ENCODE measurements at places on chromosomes 7 and 10.

- no peak for DNase-seq
Measured at GRCh38 chr10:101162677-101163076, 31.6 kb downstream of the TLX1 start.

DNA sequence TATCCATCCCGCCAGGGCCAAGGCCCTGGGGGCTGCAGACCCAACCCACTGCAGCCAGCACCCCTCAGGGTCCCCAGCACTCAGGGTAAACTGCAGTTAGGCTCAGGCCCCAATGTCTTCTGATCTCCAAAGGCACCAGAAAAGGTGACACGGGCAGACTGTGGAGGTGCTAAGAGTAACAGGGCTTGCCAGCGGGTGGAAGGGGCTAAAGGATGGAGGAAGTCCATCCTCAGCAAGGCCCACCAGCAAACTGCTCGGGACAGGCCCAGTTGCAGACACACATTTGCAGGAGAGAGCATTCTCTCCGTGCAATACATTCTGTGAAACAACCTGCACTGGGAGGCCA lies 95.6 kb upstream of the DDC start:
- DNase-seq: no peak

DNA sequence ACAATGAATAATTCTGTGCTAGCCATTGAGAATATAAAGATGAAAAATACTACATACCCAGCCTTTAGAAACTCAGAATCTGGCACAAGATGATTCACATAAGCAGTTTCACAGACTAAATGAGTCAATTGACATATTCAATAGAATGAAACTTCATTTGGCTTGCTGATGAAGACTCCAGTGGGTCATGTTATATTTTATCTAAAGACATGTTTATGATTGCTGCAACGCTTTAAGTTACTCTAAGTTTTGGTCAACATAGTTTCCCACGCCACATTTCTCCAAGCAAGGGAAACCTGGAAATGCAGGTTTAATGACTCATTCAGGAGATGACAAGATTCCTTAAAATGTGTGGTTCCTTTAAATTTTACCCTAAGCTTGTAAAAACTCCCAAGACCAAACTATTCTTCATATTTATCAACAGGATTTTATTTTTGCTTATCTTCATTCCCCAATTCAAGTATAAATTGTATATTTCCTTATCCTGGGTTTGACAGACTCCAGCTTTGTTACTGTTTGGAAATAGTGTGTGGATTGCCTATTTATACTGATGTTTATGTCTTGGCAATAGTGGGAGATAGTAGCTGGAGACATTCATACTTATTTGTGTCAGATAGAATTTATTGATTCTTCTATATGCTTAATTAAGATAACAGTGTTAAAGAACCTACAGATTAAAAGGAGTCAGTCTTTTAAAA lies 6.6 kb downstream of the SEMA3A start:
- no peak for DNase-seq

GRCh38 chr10:1631282-1631681 lies 106.0 kb downstream of the ADARB2 start:
- DNase-seq: no peak

GRCh38 chr7:141686670-141687069 lies 15.3 kb downstream of the DENND11 start:
- DNase-seq: no peak

DNA sequence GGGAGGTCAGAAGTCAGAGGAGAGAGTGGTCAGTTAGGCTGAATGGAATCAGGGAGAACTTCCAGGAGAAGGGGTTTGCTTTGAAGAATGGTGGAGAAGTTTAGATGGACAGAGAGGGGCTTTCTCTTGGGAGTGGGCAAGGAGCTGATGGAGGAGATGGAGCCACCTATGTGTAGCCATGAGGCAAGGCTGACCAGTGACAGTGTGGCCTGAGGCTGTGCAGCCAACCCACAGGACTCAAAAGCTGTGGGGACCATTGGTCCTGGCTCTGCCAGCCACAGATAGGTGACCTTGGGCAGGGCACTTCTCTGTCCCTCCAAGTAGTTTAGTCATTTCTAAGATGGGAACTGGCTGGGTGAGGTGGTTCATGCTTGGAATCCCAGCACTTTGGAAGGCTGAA lies 18.7 kb downstream of the NEURL1 start:
- DNase-seq: no peak

- no peak for DNase-seq
Measured at GRCh38 chr7:150322114-150322832, 882 bp upstream of the LRRC61 start.

DNA sequence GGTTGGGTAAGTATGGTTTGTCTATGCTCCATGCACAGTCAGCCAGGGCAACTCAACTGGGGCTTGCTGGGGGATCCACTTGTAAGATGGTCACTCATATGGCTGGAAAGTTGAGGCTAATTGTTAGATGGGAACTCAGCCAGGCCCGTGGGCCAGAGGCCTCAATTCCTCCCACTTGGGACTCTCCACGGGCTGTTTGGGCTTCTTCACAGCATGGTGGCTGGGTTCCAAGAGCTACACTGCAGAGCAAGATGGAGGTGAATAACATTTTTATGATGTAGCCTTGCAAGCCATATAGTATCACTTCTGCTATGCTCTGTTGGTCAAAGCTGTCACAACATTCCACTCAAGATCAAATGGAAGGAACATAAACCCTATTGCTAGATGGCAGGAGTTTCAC lies 39.2 kb downstream of the ELMO1 start:
- DNase-seq: no peak

- DNase-seq: peak; percentile 18
Measured at GRCh38 chr10:7525314-7526016, 114.6 kb upstream of the SFMBT2 start.

- DNase-seq: no peak
Measured at GRCh38 chr7:105689067-105689819, 108.0 kb upstream of the EFCAB10 start.

DNA sequence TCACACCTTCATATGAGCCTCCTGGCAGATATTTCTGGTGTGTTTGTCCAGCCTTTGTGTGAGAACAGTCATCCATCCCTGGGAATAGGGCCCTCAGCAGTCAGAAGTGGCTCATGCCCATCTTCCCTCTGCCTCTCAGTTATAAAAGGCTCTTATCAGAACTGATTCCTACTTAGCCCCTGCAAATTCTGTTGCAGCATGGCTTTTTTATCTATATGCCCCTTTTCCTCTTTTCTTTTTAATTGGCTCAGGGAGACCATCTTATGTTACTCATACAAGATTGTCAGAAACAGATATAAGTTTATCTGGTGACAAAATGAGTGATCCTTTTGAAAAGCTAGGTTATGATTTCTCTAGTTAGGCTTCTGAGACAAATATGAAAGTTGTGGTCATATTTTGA lies 194.1 kb downstream of the CREB5 start:
- no peak for DNase-seq

GRCh38 chr7:129285111-129285510 lies 60.3 kb downstream of the AHCYL2 start:
- no peak for DNase-seq

DNA sequence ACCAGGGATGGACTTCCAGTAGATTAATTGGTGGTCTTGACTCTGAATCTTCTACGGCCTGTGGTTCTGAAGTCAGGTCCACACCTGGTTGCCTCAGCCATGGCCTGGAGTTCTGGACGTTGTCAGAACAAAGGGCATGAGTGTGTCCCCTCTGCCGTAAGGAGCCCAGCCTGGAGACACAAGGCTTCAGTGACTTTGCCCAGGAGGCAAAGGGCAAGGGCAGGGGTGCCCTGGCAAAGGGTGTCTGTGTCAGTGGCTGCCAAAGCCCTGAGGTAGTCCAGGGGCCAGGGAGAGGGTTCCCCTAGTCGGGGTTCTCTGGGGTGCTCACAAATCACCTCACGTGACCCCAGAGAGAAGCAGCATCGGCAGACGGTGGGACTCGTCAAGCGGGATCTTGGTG lies 273.2 kb upstream of the ZNF32 start:
- DNase-seq: no peak

GRCh38 chr7:1951159-1951536 lies 281.1 kb downstream of the ELFN1 start:
- no peak for DNase-seq

- no peak for DNase-seq
Measured at GRCh38 chr10:819816-820215, 111.7 kb downstream of the LARP4B start.

GRCh38 chr7:45575501-45576248 lies 1.5 kb downstream of the ADCY1 start:
- no peak for DNase-seq

DNA sequence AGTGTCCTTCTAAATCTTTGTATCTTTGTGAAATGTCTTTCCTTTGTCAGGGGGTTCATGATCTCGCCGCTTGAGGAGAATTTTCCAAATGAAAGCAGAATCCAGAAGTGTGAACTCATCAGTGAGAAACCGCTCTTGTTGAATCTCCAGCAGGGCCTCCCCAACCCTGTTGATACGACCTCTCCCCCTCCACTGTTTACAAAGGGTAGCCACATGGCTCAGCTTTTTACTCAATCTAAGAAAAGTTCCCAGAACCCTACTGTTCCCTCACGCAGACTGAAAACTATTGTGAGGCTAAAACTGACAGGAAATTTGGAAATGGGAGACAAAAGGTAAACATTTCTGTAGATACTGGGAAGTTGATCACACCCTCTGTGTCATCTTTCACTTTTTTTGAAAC lies 73.9 kb downstream of the SEMA3C start:
- DNase-seq: no peak

- no peak for DNase-seq
Measured at GRCh38 chr10:48934672-48935501, 4.8 kb downstream of the LRRC18 start.

DNA sequence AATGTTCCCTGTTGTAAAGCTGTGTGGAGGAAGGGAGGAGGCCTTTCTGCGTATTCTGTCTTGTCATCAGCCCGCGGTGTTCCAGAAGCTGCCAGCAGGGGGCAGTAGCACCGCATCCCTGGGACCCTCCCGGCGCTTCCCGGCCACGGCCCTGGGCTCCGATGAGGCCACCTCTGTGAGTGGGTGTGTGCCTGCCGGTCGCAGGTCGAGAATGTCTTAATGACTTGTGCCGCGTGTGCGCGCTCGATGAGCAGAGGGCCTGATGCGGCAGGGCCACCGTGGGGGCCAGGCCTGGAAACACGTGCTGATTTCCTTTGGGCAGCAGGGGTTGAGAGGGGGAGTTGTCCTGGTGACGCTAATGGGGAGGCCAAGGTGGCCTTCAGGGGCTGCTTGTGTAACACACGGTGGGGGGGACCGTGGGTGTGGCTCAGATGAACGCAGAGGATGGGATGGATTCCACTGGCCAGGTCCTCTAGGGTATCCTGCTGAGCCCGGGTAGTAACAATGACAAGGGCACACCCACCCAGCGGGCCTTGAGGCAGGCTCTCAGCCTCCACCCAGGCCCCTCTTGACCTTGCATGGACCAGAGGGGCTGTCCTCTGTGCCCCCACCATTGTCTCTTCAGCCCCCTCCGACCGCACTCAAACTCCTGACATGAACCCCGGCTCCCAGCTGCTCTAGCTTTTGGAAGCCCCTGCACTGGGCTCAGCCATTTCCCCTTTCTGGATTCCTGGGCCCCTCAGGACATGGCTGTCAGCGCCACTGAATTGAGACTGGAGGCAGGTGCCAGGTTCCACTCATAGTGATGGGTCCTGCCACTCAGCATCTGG lies 135.9 kb upstream of the PODXL start:
- peak; percentile 3 for DNase-seq

DNA sequence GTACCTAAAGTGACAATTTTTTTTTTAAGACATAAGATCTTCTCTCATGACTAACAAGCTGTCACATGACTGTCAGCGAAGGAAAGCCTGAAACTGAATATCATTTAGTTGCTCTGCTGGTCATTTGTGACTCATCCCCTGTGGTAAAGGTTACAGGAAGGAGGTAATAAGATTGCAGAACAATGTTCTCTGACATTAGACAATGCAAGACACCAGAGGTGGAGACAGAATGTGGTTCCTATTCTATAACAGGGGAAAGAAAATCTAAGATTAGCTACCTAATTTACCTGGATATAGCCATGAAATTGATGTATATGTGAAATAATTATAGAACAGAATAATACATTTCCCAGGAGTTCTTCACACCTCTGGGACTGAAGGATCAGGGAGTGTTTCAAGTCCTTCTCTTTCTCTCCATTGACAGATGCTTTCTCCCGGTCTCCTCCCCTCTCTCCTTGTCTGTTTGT lies 47.7 kb downstream of the LRGUK start:
- DNase-seq: peak; percentile 72

DNA sequence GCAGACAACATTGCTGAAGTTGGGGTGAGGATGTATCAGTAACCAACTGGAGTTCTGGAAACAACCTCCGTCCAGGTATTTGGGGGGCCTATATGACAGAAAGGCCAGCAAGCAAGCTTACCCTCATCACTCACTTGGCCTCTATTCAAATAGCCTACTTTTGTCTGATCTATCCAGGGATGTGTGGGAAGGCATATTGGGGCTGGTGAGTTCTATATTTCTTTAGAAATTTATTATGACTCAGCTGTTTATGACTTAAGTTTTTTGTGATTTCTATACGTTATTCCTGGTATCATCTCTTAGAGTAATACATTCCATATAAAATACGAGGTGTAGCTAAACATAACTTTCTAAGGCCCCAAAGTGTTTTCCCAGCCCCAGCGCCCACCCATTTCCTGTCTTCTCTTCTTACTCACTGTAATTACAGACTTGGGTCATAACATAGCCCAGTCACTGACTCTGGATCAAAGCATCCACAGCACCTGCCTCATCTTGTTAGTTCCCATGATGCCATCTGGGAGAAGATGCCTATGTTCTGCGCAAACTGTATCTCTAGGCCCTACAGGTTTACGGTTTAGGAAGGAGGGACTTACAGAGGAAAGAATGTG lies 18.1 kb downstream of the GARS1 start:
- DNase-seq: no peak

GRCh38 chr7:157017603-157018327 lies 7.3 kb upstream of the MNX1 start:
- no peak for DNase-seq

DNA sequence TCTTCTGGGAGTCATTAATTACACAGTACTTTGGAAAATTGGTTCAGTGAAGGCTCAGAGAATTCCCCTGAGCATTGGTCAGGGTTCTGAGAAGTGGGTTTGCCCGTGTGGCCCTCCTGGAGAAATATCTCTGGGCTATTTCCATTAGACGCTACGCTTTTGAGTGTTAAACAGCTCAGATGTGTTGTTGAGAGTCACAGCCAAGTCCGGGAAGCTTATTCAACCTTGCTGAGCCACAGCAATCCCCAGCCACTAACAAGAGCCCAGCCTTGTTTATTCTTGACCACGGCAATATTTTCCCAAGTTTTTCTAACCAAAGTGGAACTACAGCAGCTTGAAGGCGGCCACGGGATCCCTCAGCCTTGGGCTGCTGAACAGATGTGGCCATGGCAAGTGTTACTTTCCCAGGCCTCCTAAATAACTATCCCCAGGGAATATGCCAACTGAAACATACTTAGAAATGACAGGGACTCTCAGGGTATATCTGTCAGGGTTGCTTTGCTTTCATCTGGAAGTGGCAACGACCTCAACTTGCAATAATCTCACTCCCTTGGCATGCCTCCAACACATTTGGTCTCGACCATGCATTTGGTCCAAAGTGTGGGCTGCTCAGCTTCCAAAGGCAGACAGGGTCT lies 214.7 kb downstream of the EMX2 start:
- no peak for DNase-seq

Data from non-pigmented ciliary epithelial cell (primary cell).